Upper lobe of left lung (tissue), 6 donors: ENCODE measurements at places on chromosomes 5 and 9. TPM values are rescaled to one million over a fixed set of nuclear protein-coding genes. Genes with fewer than 3 reads are reported as not detected.

The PCDHB14 gene
- 5.2 TPM for total RNA-seq

The VLDLR gene
- 10.4 TPM for total RNA-seq

The TICAM2 gene
- total RNA-seq, result 1.5 TPM

The DOK3 gene
- 81.5 TPM for total RNA-seq

The PCDHB11 gene
- 0.78 TPM for total RNA-seq

DNA sequence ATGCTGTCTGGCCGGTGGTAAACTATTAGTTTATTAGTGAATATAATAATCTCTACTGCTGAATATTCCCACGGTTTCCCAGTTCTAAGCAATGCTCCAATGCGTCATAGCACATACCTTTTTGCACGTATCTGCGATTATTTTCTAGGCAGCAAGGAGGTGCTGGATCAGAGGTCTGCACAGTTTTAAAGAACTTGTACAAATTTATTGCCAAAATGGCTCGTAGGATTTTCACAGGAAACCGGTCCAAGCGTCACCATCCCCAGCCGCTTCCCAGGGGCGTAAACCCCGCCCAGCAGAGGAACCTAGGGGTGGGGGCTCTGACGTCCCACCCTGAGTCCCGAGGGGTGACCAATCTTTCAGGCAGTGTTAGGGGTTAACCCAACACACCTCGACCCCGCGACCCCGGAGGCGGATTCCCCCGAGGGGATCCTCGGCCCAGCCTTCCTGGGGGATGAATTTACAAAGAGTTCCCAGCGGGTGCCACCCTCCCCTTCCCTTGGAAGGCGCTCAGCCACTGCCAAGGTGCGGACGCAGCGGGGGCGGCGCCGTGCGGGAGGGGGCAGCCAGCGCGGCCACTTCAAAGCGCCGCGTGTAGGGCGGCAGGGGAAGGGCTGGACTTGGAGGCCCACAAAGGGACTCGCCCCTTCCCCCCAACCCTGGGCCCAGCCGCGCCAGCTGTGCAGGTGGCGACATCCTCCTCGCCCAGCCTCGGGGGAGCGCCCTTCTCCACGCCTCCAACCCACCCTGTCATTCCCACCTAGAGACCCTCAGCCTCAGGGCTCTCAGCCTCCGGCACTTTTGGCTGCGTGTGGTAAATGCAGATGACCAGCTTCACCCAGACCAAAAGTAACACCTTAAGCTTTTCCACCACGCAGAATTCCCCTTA lies 43.5 kb upstream of the TCF7 start:
- no peaks in the 10 kb centered on the region for H3K36me3 ChIP-seq
- H3K27me3 ChIP-seq, result no peaks in the 10 kb centered on the region
- DNase-seq, result no peak

DNA sequence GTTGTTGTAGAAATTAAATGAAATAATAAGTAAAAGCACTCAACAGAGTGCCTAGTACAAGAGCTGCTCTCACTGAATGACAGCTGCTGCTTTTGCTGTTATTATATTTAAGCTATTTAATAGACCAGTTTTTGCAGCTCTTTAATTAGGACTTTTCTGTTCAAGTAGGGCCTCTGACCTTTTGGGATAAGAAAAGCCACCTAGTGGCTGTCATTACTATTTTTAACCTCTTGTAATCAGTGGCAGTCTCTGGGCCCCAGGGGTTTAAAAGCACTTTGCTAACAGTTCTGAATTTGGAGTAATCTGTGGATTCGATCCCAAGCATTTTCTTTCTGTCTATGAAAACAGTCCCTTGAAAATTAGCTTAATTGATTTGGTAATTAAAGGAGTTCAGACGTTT lies 121.1 kb downstream of the NUDT12 start:
- no peaks in the 10 kb centered on the region for H3K27me3 ChIP-seq
- DNase-seq, result no peak
- no peaks in the 10 kb centered on the region for H3K4me1 ChIP-seq
- H3K27ac ChIP-seq, result no peak overlapping the region

DNA sequence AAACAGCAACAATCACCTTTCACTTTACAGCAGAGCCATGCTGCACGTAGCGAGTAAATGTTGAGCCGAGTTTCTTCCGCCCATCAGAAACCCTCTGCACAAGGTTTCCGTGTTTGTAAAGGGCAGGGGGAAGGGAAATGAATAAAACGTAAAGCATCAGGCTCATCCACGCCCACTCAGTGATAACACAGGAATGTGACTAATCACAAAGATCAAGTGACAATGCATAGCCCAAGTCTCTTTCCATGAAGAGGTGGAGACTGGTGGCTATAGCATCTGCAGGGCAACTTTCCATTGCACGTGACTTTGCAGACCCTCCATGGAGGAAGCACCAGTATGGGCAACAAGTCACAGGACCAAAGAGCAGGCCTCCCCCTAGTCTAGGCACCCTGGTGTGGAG lies 56.6 kb downstream of the CAMSAP1 start:
- no peak overlapping the region for H3K27ac ChIP-seq
- no peak for DNase-seq
- H3K4me3 ChIP-seq, result no peak overlapping the region
- H3K36me3 ChIP-seq, result no peaks in the 10 kb centered on the region
